Calu3 (cell line): ENCODE measurements at places on chromosomes 4 and X. TPM values are rescaled to one million over a fixed set of nuclear protein-coding genes. Genes with fewer than 3 reads are reported as not detected.

JCHAIN gene
- total RNA-seq, result not detected in 2 replicates

CCKAR gene
- total RNA-seq, result not detected in 2 replicates

CXCL10 gene
- 6.7 and 21.6 TPM in 2 replicates for total RNA-seq

SMIM43 gene
- not detected in 2 replicates for total RNA-seq

NEIL3 gene
- total RNA-seq, result 8.7 and 10.6 TPM in 2 replicates

DNA sequence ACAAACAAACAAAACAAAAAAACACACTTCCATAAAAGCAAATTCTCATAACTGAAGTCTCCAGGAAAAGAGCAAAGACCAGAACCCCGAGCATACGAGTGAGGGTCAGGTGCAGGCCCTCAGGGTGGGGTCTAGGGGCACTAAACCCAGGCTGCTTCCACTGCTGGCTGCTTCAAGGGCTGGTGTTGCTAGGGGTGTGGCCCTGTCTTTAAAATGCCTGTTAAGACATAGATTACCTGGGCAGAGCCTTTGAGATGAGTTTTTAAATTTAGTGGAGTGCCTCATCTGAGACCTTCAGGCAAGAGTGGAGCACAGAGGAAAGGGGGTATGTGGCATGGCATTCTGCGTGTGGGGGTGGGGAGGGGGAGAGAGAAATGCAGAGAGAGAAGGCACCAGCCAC lies 87.0 kb downstream of the FHDC1 start:
- no peak for DNase-seq

DNA sequence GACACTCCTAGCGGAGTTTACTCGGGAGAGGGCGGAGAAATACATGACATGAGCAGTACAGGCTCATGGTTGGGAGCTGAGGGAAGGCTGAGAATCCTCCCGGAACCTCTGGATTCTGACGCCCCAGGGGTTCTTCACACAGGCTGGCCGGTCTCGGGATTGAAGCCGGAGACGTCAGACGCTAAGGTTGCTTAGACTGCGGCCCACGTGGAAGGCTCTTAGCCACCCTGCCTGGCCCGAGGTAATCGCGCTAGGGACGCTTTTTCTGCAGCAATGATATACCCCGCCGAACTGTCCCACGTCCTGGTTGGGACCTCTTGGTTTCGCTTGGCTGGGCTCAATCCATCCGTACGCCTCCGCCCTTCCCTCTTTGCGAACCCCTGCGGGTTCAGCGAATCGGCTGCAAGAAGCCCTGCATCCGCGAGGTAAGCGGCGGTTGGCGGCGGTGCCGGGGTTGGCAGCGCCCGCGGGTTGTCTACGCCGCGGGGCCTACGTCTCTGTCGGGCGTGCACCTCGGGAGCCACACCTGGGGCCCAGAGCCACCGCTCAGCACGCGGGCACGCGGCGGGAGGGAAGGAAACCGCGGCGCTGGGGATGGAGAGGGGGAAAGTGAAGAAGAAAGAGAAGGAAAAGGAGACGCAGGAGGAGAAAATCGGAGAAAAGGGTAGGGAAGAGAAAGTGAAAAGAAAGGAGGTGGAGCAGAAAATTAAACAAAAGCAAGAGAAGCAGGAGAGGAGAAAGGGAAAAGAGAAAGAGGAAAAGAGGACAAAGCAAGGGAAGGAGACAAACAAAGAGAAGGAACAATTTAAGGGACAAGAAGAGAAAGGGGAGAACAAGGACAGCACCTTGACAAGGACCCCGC lies at the start of gene ARL9:
ARL9 (plus strand) TSS at position 523 of the 862 bp plus-strand sequence; CDS start at position 595, 72 bp downstream.
- DNase-seq, result peak; percentile 43

GRCh38 chr4:102076622-102077021 lies 268.7 kb downstream of the SLC39A8 start:
- no peak for DNase-seq

DNA sequence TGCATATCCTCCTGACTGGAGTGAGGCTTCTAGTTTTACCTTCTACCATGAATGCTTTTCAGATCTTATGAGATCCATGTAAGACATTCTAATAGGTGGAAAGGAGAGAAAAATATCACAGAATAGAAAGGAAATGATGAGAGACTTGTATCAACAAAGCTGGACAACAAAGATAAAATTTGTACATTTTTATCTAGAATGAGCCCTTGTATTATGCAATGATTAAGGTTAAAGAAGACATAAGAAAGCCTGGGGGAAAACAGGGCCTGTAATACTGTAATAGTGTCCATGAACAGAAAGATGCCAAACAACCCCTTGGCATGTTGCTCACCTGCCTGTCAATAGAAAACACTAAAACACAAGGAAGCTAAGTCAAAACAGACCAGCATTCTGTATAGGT lies 44.2 kb upstream of the SCRG1 start:
- no peak for DNase-seq

GRCh38 chrX:1011691-1012283 lies 200.7 kb downstream of the CRLF2 start:
- DNase-seq, result no peak

DNA sequence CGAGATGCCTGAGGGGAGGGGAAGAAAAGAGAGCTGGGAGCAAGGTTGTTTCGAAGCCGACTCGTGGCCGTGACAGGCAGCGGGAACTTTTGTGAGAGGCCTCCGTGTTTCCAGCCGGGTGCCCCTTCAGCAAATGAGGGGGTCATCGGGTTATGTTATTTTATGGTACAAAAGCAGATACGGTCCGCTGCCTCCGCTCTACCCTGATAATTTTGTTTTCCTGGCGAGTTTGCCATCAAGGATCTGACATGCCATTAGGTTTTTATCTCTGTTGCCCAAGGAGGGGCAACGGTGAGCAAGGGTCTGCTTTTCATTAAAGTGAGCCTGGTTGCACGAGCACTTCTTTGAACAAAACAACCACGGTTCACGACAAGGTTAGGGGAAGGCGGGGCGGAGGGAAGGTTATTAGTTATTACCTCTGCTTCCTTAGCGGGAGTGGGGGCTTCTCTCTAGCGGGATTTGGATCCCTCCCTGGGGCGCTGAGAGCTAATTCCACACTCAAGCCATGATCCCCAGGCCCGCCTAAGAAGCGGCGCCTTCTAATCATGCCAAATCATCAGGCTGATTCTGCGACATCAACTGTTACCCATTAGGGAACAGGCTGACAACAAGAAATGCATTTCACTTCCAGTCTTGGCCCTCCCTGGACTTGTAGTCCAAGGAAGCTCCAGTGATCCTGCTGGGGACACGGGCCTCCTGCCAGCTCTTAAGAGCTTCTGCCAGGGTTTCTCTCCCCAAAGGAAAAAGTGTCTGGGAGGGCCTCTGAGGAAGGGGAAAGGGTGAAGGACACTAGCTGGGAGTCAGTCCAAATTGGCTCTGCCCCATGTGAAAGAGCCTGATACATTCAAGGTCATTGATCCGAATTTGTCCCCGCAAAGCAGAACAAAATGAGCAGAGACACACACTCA lies 617.7 kb downstream of the MID1IP1 start:
- DNase-seq, result no peak

DNA sequence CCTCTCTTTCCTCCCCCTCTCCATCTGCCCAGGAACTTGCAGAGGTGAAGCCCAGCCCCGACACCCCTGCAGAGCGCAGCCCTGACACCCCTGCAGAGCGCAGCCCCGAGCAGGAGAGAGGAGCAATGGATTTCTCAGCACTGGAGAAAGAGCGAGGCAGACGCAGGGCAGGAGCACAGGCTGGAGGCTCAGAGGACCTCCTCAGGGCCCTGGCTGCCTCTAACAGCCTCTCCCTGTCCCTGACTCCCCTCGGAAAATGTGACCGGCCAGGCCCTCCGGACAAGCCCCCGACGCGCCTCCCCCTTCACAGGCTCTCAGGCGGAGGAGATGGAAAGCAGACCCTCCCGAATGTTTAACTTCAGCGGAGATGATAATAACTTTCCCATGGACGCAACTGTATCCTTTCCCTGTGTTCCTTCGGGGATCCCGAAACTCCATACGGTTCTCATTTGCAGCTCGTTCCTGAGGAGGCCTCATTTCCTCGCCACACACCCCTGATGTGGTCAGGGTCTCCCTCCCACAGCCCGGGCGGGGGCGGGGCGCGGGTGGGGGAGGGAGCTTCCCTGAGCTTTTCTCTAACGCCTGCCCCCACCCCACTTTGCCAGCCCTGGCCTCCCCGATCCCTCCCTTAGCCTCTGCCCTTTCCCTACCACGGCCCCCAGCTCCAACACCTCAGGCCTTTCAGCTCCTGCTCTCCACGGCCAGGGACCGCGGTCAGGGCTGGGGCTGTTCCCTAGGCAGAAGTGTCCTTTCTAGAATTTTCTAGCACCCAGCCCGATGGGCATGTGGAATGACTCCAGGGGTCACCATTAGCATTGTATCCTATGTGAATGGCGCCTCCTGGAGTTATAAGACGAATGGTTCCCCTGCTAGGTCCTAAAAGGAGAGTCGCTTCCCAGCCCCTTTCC lies 201.1 kb upstream of the BCOR start:
- DNase-seq, result no peak

DNA sequence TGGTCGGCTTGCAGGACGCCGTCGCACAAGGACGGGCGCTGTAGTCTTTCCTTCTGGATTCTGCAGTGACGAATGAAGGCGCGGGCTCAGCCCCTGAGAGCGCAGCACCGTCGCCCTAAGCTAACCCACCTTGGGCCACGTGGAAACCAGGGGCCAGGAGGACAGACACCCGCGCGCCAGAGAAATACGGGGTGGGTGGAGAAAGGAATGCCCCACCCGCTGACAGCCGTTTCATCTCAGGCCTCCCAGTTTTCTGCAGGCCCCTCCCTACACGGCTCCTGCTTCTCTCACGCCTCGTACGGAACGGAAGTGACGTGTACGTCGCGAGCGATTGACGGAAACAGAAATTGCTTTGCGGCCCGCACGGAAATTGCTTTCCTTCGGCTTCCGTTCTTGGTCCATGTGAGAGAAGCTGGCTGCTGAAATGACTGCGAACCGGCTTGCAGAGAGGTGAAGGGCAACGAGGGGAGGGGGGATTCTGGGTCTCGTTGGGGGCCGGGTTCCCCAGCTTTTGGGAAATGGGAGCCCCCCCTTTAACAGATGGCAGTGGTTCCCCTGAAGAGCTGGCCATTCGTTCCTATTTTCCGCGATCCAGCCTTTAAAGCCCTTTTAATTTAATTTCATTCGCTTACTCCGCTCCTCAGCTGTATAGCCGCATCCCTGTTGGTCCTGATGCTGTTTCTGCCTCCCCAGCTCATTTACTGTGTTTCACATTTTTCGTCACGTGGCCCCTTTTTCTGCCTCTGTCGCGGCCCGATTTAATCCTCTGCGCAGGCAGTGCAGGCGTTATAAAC lies at the start of gene UTP14A:
UTP14A (plus strand) TSS at position 378 of the 794 bp plus-strand sequence; CDS start at position 425, 47 bp downstream.
- DNase-seq, result peak; percentile 83

- DNase-seq, result no peak
Observed at GRCh38 chr4:150265806-150266205, 187.6 kb downstream of the DCLK2 start.

DNA sequence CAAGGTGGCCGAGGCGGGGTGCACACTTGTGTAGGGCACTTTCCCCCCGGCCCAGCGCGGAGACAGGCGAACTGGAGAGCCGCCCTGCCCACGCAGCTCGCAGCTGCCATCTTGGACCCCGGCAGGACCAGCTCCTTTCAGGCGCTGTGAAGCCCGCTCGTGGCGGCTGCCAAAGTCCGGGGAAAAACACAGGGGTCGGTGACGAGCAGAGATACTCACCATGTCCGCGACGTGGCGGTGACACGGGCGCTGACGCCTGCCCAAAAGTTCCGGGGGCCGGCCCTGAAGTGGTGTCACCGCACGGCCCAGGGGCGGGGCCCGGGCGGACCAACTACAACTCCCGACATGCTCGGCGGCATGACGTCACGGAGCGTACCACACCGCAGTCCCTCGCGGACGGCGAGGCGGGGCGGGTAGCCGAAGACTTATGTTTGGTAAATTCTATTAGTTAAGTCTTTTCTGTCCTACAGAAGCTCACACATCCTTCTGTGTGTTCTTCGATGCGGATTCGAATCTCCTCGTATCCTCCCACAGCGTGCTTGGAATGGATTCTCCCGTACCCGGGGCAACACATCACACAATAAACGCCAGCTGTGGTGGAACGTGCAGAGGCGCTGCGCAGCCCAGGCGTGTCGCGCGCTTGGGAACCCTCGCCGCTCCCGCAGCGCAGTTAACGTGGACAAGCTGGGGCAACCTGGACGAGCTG lies at the start of gene UFSP2:
UFSP2 (minus strand) TSS at position 318 of the 706 bp plus-strand sequence; CDS start at position 222, 96 bp downstream.
- peak; percentile 79 for DNase-seq

GRCh38 chr4:114026447-114026846 lies 47.0 kb upstream of the ARSJ start:
- no peak for DNase-seq

- no peak for DNase-seq
Observed at GRCh38 chrX:155673338-155673737, 60.6 kb upstream of the TMLHE start.

GRCh38 chr4:113783289-113783688 lies 21.8 kb upstream of the CAMK2D start:
- no peak for DNase-seq

DNA sequence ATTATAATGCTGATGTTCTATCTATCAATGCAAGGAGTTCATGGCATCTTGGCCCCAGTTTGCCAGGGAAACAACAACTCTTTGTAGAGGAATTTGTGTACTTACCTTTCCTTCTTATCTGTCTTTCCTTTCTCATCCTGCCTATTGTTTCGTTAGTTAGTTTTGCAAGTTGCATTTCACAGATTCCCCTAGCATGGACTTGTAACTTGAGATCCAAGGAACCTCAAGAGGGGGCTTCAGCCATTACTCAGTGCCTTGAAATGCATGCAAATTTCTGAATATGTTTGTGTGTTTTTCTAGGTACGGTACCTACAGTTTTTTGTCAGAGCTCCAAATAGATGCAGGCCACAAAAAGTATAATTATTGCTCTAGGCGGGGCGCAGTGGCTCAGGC lies 203.6 kb downstream of the LDB2 start:
- DNase-seq, result no peak

DNA sequence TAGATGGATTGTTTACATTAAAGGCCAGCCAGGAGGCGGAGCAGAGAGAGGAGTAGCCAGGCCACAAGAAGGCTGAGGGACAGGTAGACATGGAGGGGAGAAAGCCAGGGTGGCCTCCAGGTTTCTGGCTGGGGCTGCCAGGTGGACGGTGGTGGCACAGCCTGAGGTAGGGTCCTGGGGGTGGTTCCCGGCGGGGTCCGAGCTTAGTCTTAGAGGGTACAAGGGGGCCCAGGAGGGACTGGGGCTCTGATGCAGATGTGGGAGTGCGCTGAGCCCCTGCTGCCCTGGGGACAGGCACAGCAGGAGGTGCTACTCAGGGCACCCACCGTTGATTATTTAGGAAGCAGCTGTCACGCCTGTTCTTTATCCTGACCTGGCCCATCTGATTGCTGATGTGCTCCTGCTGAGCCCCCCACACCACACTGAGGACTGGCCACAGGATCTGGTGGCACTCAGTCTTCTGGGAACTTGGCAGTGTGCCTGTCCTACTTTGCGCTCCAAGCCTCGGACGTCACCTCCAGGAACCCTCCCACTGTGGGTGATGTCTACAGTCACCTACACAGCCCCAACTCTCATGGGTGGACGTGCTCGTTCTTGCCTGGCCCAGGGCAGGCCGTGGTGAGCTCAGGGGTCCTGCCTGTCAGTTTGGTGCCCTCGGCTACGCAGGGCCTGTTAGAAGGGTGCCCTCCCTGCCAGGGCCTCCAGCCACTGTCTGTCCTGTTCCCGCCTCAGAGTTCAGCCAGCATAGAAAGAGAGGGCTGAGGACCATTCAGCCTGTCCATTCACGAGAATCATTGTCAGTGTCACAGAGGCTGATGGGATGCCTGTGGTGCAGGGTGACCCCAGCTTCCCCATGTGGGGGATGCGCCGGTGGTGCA lies 12.0 kb downstream of the WFS1 start:
- no peak for DNase-seq
